Midbrain (tissue), 1 donor: ENCODE measurements at places on chromosomes 12 and 14.

GRCh38 chr12:121223292-121224285 is 13.7 kb downstream of the P2RX4 start:
- no peak for DNase-seq

GRCh38 chr14:28303248-28303647 is 463.3 kb upstream of the FOXG1 start:
- no peak for DNase-seq

GRCh38 chr14:65069874-65070413 is 32.4 kb downstream of the MAX start:
- no peak for DNase-seq

DNA sequence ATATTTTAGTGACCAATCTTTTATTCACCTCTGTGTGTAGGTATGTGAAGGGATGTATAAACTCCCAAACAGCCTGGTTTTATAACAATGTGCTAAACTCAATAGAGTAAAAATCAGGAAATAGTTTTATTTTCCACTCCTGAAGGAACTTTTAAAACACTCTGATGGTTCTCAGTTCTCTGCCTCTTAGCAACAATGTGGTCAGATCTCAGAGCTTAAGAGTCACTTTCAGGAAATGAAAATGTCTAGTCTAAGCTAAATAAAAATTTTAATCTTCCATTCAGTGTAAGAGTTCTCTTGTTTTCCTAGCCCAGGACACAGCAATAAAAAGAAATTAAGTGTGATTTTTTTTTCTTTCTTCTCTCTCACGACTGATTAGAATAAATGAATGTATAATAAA is 718.0 kb downstream of the C12orf50 start:
- DNase-seq = no peak

GRCh38 chr12:132248453-132249167 is 80.8 kb downstream of the GALNT9 start:
- DNase-seq = no peak

GRCh38 chr12:128813392-128813791 is 10.4 kb downstream of the SLC15A4 start:
- no peak for DNase-seq

DNA sequence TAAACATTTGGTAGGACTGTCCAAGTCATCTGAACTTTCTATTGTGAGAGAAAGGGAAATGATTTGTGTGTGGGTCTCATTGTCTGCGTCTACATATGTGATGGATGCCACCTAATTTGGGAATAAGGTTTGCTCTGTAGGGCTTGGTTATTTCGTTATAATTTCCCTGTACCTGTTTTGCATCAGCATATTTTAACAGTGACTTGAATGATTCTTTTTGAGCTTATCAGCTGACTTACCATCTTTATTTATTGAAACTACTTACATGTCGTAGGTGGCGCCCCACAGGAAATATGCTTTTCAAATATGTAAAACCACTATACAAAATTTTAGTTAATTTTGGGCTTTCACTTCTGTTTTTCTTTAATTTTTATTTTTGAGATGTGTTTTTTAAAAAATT is 56.5 kb upstream of the BCAT1 start:
- DNase-seq = no peak

GRCh38 chr12:105292705-105293104 is 37.8 kb upstream of the C12orf75 start:
- DNase-seq = no peak

- no peak for DNase-seq
Observed at GRCh38 chr14:69483765-69484443, 624 bp upstream of the PLEKHD1 start.

DNA sequence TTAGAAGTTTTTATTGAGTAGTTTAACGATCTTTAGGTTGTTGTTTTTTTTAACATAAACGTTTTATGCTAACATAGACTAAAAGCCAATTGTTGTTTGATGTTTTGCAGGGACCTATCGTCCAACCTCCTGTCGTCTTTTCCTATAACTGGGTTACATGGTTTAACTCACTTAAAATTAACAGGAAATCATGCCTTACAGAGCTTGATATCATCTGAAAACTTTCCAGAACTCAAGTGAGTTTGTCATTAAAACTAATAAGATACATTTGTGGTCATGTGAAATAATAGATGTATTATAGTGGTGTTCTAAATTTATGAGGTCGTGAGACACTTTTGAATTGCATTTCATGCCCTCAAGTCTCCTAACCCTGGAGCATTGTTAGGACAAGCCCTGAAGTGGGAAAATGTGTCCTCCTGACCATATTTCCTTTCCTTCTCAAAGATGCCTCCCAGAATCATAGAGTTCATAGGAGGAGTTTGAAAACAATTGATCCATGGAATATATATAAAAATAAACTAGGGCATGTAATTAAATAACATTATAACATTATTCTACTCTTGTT is 84.9 kb downstream of the ZFC3H1 start:
- DNase-seq = no peak

GRCh38 chr14:96393071-96393691 is 1.3 kb downstream of the AK7 start:
- DNase-seq = no peak

GRCh38 chr14:60188696-60189095 is 23.5 kb upstream of the DHRS7 start:
- no peak for DNase-seq

- no peak for DNase-seq
Observed at GRCh38 chr12:102462795-102463465, 17.4 kb downstream of the IGF1 start.

GRCh38 chr12:45368841-45369489 is 153.1 kb downstream of the ANO6 start:
- DNase-seq = no peak
